ENCODE measurements at places on chromosomes 3 and 15.

DNA sequence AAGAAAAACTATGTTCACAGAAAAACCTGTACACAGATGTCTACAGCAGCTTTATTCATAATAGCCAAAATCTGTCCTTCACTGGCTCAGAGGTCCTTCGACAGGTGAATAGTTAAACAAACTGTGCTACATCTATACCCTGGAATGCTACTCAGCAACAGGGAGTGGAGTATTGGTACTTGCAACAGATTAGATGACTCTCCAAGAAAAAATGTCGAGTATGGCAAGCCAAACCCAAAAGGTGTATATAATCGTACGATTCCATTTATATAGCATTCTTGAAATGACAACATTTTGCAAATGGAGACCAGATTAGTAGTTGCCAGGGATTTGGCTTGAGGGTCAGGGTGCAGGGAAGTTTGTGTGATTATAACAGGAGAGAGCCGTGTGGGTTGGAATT, 22.4 kb upstream of the RGMA start:
- no peak for DNase-seq

- no peak for DNase-seq
Measured at GRCh38 chr3:157122116-157122515, 37.8 kb downstream of the CCNL1 start.

- no peak for DNase-seq
Measured at GRCh38 chr3:177523067-177523675, 325.9 kb upstream of the TBL1XR1 start.

GRCh38 chr3:126180477-126181397, at the start of gene ALDH1L1:
Gene ALDH1L1, minus strand, starts transcription at chr3:126180586. Its CDS starts 19,607 bp downstream, at chr3:126160979.
- DNase-seq, result peak; percentile 47

- DNase-seq, result no peak
Measured at GRCh38 chr15:59296181-59296617, 76.5 kb downstream of the MYO1E start.

DNA sequence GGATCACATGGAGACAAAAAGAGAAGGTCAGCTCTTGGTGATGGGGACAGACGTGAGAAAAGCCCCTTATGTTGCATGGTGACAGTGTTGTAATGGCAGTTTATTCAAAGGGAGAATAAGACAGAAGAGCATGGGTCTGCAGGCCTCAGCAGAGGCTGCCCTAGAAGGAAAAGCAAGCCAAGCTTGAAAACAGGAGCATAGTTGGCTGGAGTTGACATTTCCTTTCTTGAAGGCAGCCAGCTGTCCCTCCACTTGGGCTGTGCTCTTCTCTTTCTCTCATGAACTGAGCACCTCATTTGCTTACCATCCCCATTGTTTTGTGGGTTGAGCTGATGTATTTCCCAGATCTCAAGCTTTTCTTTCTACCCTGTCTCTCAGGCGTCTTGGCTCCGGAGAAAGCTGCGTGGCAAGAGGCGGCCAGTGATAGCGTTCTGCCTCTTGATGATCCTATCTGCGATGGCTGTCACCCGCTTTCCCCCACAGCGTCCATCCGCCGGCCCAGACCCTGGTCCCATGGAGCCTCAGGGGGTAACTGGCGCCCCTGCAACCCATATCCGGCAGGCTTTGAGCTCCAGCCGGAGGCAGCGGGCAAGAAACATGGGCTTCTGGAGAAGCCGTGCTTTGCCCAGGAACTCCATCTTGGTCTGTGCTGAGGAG, 52.9 kb downstream of the GASK1A start:
- DNase-seq, result no peak

GRCh38 chr3:160130950-160131349, 94.3 kb upstream of the C3orf80 start:
- DNase-seq, result no peak

DNA sequence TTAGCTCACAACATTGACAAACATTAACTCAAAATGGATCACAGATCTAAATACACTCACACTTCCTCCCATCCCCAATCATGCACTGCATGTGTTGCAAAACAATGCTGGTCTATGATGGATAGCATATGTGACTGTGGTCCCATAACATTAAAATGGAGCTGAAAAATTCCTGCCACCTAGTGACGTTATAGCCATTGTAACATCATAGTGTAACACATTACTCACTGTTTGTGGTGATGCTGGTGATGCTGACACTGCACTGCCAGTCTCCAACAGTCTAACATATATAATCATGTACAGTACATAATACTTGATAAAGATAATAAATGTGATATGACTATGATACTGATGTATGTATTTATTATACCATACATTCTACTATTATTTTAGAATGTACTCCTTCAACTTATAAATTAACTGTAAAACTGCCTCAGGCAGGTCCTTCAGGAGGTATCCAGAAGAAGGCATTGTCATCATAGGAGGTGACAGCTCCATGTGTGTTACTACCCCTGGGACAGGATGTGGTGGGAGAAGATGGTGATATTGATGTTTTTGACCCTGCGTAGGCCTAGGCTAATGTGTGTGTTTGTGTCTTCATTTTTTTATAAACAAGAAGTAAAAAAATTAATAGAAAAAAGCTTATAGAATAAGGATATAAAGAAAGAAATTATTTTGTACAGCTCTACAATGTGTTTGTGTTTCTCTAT, 41.3 kb downstream of the TXNRD3 start:
- no peak for DNase-seq

GRCh38 chr3:32397941-32398340, 6.3 kb downstream of the CMTM7 start:
- DNase-seq, result no peak

DNA sequence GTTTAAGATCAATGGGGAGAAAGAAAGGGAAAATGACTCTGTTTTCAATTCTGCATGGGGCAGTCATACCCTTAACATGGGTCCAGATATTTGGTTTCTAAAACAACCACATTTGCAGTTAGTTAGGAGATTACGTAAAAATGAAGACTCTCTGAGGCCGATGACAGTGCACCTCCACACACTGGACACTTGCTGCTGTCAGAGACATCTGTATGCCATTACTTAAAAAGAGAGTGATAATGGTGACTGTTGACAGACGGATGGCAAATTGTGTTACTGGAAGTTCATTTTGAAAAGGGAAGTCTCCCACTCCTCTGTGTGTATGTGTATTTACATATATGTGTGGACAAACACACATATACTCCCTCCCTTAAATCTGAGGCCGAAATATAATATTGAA, 304.5 kb upstream of the SEMA6D start:
- DNase-seq, result no peak

- no peak for DNase-seq
Measured at GRCh38 chr3:86178095-86178494, 812.9 kb downstream of the VGLL3 start.

- no peak for DNase-seq
Measured at GRCh38 chr15:41647262-41647661, 12.9 kb upstream of the MGA start.

DNA sequence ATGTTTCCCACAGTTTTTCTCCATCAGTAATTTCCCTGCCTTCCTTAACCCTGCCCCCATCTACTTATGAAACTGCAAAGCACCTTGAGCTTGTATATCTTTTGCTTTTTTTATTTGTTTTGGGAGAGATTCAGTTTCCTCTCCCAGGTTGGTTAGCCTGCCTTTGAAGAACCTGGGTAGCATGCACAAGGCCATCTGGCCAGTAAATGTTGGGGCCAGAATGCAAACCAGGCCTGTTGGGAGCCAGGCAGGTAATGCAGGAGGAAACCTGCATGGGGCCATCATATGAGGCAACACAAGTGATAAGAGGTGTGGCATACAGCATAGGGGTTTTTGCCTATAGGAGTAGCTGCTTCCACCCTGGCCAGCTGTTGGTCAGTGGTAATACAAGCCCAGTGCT, 17.7 kb downstream of the SYNPR start:
- peak; percentile 67 for DNase-seq

GRCh38 chr3:171142985-171143384, 116.5 kb upstream of the SLC2A2 start:
- DNase-seq, result no peak

GRCh38 chr3:5197470-5198312, 10.2 kb downstream of the EDEM1 start:
- no peak for DNase-seq
